ENCODE measurements at places on chromosomes 1 and 21. TPM values are rescaled to one million over a fixed set of nuclear protein-coding genes. Genes with fewer than 3 reads are reported as not detected.

The MX2 gene
- 32.5 TPM for total RNA-seq

The PLA2G5 gene
- total RNA-seq, result not detected

DNA sequence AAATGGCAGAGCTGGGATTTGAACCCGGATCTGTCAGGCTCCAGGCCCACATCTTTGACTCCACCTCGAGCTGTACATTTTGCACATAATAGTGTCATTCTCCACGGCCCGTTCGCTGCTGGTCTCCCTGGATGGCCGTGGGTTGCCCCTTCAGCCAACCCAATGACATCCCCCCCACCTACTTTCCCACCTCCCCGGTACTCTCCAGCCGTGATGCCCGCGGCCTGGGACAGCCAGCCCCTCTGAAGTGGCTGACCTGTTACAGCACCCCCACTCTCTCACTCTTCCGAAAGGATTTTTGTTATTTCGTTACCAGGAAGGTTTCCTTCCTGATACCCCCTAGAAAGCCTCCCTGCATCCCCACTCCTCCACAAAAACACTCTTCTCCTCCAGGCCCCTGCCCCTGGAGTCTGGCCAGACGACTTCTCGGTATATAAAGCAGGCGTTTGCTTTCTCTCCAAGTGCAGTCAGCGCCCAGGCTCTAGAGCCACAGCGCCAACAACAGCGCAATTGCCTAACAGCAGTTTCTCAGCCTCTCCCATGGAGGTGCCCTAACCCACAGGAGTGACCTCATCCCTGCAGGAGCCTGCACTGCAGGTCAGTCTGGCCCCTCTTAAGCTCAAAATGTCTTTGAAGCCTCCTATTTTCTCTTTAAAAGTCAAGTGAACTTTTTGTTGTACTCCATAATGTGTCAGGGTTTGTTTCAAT is 14.5 kb upstream of the GJB5 start:
- no peak for DNase-seq
- H3K4me1 ChIP-seq, result no peaks in the 10 kb centered on the region
- H3K27ac ChIP-seq, result no peak overlapping the region
- no peaks in the 10 kb centered on the region for H3K36me3 ChIP-seq

DNA sequence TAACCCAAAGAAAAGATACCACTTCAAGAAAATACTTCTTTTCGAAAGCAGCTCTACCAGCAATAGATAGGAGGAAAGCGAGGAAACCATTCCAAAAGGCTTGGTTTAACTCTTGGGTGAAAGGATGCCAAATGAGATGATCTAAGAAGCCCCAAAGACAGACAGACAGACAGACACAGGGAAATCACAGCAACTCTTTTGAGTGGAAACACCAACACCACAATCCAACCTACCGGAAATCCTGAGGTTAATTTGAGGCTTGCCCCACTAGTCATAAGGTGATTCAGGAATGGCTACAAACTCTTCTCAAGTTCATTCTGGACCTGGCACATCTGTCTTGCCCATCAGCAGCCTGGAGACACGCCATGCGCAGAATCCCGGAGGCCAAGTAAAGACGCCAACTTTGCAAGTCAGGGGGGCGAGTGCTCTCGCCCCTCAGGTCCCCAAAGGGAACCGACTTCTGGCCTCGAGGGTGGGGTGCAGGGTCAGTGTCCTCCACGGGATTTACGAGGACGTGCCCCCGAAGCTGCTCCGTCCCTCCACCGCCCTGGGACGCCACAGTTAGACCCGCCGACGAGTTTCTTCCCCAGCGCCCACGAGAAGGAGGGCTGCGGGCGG is 778 bp downstream of the EVI5 start:
- H3K4me3 ChIP-seq, result peak overlapping the region; percentile 70
- peaks cover 35% of the 10 kb centered on the region for H3K27me3 ChIP-seq
- no peak overlapping the region for H3K27ac ChIP-seq
- peaks cover 13% of the 10 kb centered on the region for H3K4me1 ChIP-seq
- no peaks in the 10 kb centered on the region for H3K36me3 ChIP-seq

DNA sequence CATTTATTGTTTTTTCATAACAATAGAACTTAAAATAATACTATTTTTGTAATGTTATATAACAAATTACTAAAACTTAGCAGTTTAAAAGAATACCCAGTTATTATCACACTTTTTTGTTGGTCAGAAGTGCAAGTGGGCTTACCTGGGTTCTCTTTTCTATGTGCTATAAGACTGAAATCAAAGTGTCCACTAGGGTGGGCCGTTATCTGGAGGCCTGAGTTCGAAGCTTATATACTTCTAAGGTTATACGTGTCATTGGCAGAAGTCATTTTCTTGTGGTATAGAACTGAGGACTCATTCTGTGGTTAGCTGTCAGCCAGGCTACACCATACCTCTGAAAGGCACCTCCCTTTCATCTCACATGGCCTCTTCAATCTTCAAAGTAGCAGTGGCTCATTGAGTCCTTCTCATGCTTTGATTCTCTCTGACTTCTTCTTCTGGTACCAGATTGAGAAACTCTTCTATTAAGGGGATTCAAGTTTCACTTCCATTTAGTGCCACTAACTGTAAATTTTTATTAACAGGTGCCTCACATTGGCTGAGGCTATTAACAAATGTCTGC is 414.3 kb downstream of the AMY1C start:
- no peak for DNase-seq
- H3K4me3 ChIP-seq, result no peak overlapping the region
- H3K36me3 ChIP-seq, result no peaks in the 10 kb centered on the region
- no peak overlapping the region for H3K27ac ChIP-seq

All from activated naive CD4-positive, alpha-beta T cell treated with anti-CD3 and anti-CD28 coated beads for 36 hours (primary cell).